ENCODE measurements at places on chromosomes 4 and X. TPM values are rescaled to one million over a fixed set of nuclear protein-coding genes. Genes with fewer than 3 reads are reported as not detected.

DNA sequence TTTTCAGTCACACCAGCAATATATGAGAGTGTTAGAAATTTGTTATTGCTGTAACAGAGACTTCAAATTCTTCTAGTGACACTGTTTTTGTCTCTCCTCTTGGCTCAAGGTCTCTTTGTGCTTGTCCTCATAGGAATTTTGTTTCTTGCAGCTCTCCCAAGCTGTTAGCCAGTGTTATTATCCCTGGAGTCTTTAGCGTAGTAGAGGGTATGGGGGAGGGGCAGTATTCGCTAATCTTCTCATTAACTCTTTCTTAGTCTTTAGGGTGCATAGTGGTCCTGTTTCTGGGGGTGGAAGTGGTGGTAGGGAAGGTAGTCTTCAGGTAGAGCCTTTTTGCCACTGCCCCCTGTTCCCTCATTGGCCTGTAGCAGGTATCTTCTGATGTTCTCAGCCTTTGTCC lies 79.4 kb downstream of the JADE3 start:
- no peak for DNase-seq

GRCh38 chr4:138199568-138200235 lies 42.4 kb downstream of the SLC7A11 start:
- peak; percentile 42 for DNase-seq

The ZMAT1 gene
- 5.2 TPM for total RNA-seq

- DNase-seq = no peak
Measured at GRCh38 chr4:44210750-44211149, 237.9 kb downstream of the KCTD8 start.

DNA sequence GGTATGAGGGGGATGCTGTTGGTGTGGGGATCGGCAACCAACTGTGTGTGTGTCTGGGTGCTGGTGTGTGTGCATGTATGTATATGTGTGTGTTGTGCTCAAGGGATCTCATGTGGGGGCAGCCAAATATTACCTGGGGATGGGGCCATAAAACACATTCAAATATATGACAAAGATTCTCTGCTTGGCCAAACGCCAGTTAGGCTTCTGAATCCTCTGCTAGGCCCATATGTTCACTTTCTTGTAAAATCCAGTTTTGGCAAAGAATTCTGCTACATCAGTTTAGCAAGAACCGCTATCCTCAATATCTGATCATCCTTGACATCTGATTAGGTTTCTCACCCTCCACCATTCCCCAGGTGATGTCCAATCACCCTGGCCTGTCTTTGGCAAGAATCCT lies 106.6 kb downstream of the RASL11B start:
- no peak for DNase-seq

The DCAF4L1 gene
- under 0.01 TPM for total RNA-seq

GRCh38 chrX:80749404-80749803 lies 60.3 kb downstream of the BRWD3 start:
- no peak for DNase-seq

GRCh38 chr4:13783800-13784411 lies 156.4 kb upstream of the BOD1L1 start:
- no peak for DNase-seq

The UGT2B17 gene
- not detected for total RNA-seq

The ASMT gene
- total RNA-seq = not detected

GRCh38 chr4:74092957-74093356 lies 6.0 kb downstream of the CXCL2 start:
- no peak for DNase-seq

The FOXR2 gene
- not detected for total RNA-seq

GRCh38 chr4:143285696-143286437 lies 50.8 kb upstream of the GAB1 start:
- no peak for DNase-seq

The SLC7A11 gene
- total RNA-seq = 1.5 TPM

The MAN2B2 gene
- 36.2 TPM for total RNA-seq

DNA sequence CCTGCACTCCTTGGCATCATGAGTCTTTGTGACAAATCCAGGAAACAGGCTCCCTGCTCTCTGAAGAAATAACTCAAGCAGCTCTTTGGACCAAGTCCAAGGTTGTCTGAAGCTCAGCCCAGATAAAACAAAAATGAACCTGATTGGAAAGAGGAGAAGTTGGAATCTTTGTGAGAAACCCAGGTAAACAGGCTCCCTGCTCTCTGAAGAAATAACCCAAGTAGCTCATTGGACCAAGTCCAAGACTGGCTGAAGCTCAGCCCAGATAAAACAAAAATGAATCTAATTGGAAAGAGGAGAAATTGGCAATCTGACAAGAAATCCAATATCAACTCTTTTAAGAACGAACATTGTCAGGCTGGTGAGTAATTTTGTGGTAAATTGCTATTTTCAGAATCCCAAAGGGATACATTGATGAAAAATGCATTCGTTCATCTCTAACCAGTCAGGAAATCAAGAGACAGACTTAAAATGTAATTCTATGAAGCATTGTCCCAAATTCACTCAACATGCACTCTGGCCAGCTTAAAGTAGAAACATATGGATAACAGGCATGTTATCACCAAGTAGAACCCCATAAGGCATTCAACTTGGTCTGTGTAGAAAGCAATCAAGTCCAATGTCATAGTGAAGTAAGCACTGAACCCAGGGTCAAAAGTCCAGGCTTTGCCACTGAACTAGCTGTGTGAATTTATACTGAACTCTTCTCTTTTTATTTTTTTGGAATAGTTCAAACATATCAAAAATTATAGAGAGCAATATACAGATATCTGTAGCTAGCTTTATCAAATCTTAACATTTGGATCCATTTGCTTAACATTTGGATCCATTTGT lies 16.8 kb upstream of the NFXL1 start:
- no peak for DNase-seq

The SHROOM3 gene
- total RNA-seq = 216 TPM

DNA sequence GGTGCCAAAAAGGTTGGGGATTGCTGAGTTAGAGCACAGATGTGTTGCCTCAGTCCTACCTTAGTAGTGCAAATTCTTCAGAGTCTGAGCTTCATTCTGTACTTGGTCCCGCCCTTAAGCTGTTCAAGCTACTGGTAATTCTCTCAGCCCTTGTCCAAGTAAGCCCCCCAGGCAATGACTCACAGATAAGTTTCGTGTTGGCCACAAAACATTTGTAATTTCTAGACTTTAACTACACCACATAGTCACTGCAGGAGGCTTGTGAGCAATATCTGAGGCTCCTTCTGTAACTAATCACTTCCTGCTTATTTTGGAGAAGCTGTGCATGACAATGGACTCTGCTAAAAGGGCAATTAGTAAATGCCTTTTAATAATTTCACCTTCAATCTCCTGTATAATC lies 1420.5 kb downstream of the PCDH7 start:
- no peak for DNase-seq

The FNIP2 gene
- total RNA-seq = 82.4 TPM

- DNase-seq = no peak
Measured at GRCh38 chr4:22607382-22607781, 85.4 kb upstream of the GBA3 start.

GRCh38 chr4:155907556-155907955 lies 4.1 kb downstream of the TDO2 start:
- DNase-seq = no peak

DNA sequence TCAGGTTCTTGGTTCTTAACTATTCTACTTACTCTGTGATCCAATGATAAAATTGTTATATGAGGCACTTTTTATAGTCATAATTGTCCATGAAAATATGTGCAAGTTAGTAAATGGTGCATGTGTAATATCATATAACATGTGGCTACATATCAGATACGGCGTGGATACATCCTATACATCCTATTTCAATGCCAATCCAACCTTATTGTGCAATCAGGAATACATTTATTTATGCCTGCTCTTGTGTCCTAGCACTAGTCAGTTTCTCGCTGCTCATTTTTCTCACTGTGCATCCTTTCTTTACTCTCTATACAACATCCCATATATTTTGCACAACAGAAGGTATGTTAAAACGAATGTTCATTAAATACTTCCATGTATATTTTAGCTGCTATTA lies 1141.1 kb downstream of the FAT4 start:
- no peak for DNase-seq

The SFRP2 gene
- total RNA-seq = 27.1 TPM

- no peak for DNase-seq
Measured at GRCh38 chrX:48806081-48806480, 4.2 kb downstream of the HDAC6 start.

The TBC1D8B gene
- 13.3 TPM for total RNA-seq

- no peak for DNase-seq
Measured at GRCh38 chr4:47143261-47143660, 111.9 kb downstream of the GABRB1 start.

Measured in upper lobe of left lung (tissue), 6 donors.